ENCODE measurements at places on chromosomes 5 and 9.

- no peak for ATAC-seq
These were observed 83.6 kb downstream of the CARTPT start for GRCh38 chr5:71802673-71803072.

DNA sequence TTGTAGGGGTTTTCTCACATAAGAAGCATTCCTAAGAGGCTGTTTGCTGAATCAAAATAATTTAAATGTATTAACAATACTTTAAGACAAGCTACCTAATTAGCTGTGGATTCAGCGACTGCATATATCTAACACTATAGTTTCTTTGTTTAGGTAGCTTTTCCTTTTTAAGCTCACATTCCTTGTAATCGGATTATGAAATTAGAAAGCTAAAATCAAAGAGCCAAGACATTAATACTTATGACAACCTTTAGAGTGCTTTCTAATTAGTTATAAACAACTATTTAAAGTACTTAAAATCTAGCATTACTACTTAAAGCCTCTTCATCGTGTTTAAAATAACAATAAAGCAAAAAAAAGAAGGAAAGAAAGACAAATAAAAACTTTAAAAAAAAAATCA, 137.3 kb upstream of the RETREG1 start:
- no peak for ATAC-seq

DNA sequence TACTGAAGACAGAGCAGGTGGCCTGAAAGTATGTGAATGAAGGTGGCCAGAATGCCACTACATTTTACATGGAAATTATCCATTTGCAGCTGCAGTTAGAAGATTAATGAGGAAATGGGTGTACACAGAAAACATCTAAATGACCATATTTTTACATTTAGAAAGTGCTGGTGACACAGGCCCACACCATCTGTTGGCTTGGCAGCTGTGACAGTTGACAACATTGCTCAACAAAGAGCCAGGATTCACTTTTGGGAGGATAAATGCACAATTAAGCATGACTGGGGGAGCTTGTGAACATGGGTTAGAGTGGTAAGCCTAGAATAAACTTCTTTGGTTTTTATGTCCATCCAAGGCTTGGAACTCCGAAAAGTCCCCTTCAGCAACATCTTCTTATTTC, 360.5 kb downstream of the KCTD16 start:
- ATAC-seq = no peak

DNA sequence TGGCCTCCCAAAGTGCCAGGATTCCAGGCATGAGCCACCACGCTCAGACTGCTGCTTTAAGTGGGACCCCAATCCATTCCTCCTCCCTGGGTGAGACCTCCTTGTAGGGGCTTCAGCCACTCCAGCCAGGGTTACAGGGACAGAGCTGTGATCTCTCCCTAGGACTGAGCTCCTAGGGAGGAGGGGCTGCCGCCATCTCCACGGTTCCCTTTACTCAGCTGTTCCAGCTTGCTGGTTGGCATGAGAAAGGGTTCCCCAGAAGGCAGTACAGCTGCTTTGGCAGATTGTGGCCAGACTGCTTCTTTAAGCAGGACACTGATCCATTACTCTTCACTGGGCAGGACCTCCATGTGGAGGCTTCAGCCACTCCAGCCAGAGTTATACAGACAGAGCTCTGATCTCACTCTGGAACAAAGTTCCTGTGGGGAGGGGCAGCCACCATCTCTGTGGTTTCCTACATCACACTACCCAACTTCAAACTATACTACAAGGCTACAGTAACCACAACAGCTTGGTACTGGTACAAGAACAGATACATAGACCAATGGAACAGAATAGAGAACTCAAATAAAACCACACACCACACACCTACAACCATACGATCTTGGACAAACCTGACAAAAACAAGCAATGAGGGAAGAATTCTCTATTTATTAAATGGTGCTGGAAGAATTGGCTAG, 7.2 kb downstream of the INSL6 start:
- peak; percentile 51 for ATAC-seq

DNA sequence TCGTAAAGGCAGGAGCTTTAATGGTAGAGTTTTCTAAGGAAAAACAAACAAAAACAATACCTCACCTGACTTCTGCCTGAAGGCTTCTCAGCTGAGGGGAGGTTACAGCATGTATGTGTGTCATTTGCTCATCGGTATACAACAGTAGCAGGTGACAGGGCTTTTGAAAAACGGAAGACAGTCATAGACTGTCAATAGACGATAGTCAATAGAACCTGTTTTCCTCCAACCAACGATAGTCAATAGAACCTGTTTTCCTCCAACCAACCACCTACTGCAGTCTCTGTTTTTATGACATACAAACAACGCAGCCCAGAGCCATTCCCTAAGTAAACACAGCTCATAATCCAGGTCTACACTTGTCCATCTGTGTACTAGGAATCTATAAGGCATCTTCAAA, 74.6 kb downstream of the RETREG1 start:
- ATAC-seq = no peak

DNA sequence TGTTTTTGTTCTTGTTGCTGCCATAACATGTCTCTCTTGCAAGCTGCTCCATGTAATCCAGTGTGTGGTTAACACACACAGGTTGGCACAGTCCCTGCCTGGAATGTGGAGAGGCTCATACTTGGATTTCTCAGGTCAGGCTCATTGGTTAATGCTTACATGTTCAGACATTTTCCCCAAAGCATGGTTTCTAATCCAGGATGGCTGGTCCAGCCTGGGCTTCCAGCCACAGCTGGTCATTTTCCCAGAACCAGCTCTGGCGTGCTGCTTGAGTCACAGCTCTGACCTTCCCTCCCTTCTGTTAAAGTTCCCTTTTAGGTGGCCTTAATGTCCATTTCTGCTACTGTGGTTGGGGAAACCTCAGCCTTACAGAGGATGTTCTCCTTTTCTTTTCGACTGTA, 294.3 kb downstream of the TAF11L14 start:
- no peak for ATAC-seq

DNA sequence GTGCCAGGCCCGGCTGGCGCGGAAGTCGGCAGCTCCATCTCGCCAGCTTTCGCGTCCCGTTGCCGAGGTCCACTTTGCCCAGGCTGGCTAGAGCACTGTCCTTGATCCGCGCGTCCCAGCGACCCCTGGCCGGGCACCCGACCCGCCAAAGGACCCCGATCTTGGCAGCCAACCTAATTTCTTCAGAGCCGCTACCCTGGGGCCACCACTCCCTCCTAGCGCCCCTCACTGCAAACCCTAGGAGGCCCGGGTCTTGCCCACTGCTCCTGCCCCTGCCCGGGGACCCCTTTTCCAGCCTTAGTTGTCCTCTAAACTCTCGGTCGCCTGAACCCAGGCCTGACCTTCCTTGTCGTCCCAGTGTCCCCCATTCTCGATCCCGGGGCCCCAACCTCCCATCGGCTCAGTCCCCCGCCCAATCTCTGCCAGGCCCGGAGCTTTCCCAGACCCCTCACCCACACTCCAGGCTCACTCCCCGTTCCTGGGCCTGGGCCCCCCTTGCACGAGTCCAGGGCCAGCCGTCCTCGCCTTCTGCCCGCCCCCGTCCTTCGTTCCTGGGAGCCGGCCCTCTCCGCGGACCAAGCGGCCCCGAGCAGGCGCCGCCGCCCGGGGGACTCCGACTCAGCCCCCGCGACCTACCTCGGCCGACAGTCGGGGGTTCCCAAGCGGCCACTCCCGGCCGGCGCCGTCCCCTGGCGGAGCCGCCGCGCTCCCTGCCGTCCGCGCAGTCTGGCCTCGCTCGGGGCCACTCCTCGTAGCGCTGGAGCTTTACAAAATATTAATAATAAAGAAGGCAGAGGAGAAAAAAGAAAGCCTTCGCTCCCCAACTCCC, 701 bp upstream of the LMX1B start:
- no peak for ATAC-seq
